ENCODE measurements at places on chromosomes 7 and 10.

DNA sequence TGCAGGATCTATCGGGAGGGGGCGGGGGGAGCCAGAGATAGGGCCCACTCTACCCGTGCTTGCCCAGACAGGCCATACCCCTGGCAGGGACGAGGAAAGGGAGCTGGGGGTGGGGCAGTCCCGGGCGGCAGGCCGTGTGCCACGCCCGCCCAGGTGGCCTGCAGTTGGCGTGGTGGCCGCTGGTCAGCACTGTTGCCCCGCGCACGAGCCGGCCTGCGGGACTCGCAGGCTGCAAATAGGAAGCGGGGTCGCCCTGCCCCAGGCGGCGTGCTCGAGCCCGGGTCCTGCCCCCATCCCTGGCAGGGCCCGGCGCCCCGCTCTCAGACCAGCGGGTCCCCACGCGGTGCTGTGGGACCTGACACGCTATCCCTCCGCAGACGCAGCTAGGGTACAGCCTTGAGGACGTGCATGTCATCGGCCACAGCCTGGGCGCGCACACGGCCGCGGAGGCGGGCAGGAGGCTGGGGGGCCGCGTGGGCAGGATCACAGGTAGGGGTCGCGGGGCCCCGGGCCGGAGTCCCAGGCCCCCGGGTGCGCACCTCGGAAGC is 6.7 kb downstream of the PNLIPRP2 start:
- DNase-seq, result no peak

DNA sequence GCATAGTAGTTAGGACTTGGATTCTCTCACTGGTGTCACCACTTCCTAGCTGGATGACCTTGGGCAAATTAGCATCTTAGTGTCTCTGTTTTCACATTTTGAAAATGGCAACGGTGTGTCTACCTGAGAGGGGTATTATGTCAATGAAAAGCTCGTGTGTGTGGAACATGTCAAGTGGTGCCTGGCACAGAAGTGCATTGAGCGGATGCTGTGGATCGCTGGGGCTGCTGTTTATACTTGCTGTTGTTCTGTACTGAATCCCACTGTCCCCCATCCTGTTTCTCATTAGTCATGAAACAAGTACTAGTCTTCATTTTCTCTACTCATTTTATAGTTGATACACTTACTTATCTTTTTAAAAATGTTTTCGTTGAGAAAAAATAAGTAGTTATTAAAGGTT is 26.1 kb downstream of the RBM33 start:
- no peak for DNase-seq

DNA sequence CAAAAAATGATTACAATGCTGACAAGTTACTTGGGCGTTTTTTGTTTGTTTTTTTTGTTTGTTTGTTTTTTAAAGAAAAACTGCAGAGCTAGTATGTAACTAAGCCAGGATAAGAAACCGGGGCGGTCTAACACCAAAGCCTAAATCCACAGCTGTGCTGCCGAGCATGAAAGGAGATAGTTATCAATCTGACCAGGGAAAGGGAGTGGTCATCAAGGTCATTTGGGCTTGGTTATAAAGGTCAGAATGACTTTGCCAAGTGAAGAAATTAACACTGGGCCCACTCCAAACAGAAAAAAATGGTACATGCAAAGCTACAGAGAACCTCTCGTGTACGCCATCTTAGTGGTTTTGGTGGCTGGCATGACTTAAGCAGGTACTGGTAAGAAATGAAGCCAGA is 104.7 kb downstream of the SRPK2 start:
- no peak for DNase-seq

- DNase-seq, result no peak
These were observed 2.5 kb downstream of the PDLIM1 start for GRCh38 chr10:95288303-95288702.

DNA sequence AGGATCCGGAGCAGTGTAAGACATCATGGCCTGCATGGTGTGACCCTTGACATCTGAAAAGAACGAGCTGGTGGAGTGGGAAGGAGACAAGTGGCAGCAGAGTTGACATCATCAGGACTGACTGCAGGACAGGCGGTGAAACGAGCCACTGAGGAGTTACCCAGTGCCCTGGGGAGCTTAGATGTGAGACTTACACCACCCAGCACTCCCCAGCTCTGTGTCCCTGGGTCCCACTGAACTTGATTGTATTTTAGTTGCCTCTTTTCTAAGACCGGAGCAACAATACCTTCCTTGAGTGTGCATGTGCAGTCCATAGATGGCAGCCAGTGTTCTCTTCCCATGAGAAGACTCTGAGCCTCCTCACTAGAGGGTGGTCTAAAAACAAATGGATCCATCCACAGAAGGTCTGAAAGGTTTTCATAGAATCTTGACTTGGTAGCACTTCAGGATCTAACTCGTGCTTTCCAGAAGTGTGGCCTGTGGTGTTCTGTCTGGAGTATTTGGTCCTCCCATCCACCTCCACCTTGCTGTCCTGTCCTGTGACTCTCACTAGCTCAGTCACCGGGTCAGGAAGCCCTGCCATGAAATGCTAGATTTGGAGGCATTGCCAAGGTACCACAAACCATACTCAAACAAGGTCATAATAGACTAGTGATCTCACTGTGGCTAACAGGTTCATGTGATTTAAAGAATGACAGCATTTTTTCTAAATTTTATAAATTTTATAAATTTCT is 59.0 kb downstream of the IKZF1 start:
- no peak for DNase-seq

GRCh38 chr10:78004215-78005026 is 24.9 kb downstream of the POLR3A start:
- no peak for DNase-seq

GRCh38 chr7:13312307-13312706 is 624.9 kb downstream of the ARL4A start:
- no peak for DNase-seq

DNA sequence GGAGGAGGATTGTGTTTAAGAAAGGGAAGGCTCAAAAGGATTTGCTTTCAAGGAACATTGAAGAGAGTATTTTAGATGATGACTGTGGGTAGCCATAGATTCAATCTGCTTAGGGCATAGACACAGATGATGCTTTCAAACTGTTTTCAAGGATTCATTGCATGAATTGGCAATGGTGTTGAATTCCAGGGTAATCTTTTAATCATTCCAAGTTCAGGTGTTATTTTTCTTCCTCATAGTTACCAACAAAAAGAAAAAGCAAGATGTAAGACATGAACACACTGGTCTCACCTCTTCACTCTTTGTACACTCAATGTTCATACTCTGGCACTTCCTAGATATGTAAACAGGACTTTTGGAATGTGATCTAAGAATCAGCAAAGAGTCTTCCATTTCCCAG is 167.0 kb upstream of the RHOBTB1 start:
- DNase-seq, result no peak

- no peak for DNase-seq
These were observed 15.8 kb upstream of the LYZL2 start for GRCh38 chr10:30645340-30645827.

- DNase-seq, result no peak
These were observed 68.3 kb downstream of the BMS1 start for GRCh38 chr10:42850931-42851330.

DNA sequence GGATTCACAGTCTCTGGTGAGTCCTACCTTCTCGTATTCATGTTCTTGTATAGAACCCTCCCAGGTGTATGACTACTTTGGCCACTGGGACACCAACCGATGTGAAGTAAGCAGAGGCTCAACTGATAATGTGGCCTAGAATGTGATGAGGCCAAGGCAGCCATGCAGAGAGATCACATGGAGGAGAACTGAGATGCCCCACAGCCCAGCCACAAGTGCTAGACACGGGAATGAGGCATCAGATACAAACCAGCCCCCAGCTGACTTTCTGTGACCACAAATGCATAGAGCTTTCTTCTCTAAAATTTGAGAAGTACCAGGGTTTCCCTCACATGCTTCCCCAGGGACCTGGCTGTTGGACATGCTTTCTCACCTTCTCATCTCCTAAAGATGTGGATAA is 375.7 kb downstream of the CCSER2 start:
- DNase-seq, result no peak

DNA sequence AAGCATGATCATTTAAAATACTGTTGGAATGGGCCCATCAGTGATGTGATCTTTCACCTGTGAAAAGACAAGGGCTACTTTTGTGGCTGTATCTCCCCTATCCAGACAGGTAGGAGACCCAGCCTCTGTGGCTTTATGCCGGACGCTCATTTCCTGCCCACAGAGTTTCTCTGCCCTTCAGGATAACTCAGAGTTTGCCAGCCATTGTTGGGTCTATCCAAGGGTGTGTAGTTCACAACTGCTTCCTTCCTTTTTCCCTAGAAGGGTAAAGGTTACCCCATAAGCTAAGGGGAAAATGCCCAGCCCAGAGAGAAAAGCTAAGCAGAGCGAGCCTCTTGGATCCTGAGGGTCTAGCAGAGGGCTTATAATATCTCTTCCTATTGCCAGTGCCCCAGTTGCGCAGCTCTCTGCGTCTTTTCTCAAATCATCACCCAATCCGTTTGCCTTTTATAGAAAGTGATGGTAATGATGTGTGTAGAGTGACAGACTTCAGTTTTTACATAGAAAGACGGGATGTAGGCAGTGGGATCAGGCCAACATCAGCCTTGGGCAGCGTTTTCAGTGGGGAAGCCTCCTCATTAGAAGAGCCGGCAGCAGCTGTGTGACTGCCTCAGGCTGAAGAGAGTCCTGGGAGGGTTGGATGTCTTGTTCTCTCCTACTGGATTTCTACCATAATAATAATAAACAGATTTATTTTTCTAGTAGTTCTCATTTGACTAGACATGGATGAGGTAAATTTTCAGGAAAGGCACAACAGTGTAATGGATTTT is 80.5 kb downstream of the MET start:
- no peak for DNase-seq

GRCh38 chr7:50207251-50207564 is 97.3 kb upstream of the IKZF1 start:
- no peak for DNase-seq

- no peak for DNase-seq
These were observed 245.9 kb downstream of the SKAP2 start for GRCh38 chr7:26618449-26618848.

- DNase-seq, result no peak
These were observed 60.9 kb upstream of the CAMK2B start for GRCh38 chr7:44386139-44386913.

DNA sequence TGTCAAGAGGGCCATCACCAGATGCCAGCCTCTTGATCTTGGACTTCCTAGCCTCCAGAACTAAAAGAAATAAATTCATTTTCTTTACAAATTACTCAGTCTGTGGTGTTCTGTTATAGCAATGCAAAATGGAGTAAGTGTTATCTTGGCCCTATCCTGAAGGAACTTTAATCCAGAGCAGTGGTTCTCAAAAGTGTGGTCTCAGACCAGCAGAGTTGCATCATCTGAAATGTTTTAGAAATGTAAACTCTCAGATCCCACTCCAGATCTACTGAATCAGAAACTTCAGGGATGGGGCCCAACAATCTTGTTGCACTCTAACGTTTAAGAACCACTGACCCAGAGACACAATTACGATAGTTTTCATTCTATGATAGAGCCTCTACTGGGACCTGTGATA is 3.2 kb upstream of the SUPV3L1 start:
- DNase-seq, result no peak

DNA sequence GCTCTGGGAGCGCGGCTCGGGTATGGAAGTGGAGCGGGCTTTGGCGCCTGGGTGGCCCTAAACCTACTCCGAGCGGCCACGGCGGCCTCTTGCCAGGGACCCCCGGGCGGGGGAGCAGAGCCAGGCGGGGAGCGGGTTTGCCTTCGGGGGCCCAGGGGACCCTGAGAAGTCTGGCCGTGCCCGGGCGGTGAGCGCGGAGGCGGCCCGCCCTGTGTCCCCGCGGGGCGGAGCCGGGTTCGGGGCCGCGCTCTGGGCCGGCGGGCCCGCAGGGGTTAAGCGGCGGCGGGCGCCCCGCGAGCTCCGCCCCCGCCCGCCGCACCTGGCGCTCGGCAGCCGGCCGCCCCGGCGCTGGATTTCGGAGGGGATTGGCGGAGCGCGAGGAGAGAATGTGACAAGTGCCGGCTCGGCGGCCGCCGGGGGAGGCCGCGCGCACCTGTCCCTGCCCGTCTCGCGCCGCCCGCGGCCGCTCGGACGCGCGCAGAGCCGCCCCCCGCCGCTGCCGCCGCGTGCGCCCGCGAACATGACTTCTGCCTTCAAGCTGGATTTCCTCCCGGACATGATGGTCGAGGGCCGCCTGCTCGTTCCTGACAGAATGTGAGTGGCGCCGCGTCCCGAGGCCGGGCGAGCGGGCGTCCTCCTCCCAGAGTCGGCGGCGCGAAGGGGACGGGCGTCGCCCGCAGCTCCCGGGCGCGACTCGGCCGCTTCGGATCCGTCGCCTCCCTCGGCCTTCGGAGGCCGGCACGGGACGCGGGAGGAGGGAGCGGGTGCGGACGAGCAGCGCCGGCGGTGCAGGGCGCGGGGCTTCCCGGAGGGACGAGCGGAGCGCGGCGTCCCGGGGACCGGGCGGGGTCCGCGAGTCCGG is at the start of gene CELF2:
Gene CELF2, plus strand, starts transcription at position 303 of the 862 bp plus-strand sequence. Its CDS starts 218 bp downstream, at position 521.
- DNase-seq, result no peak

DNA sequence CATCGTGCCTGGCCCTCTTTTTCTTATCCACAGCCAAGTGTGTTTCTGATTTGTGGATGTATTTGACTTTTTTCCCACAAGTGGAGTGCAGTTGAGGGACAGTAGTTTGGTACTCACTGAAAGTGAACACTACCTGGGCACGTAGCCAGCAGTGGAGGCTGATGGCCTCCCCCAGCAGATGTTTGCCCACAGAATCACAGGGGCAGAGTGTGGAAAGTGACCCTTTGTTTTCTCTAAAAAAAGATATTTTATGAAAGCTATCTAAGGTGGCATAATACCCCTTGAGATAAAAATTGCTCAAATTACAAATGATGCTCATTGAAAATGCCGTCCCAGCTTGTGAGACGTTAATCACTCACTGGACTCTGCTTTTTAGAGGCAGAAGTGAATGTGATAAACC is 29.1 kb downstream of the WDR37 start:
- DNase-seq, result no peak

- no peak for DNase-seq
These were observed 415.4 kb downstream of the PLXNA4 start for GRCh38 chr7:132160611-132161532.

- DNase-seq, result no peak
These were observed 595.5 kb downstream of the INHBA start for GRCh38 chr7:41107330-41107937.

- DNase-seq, result no peak
These were observed 102.8 kb downstream of the CHN2 start for GRCh38 chr7:29297194-29297890.

- no peak for DNase-seq
These were observed 103.0 kb upstream of the ANKRD1 start for GRCh38 chr10:91023700-91024398.

DNA sequence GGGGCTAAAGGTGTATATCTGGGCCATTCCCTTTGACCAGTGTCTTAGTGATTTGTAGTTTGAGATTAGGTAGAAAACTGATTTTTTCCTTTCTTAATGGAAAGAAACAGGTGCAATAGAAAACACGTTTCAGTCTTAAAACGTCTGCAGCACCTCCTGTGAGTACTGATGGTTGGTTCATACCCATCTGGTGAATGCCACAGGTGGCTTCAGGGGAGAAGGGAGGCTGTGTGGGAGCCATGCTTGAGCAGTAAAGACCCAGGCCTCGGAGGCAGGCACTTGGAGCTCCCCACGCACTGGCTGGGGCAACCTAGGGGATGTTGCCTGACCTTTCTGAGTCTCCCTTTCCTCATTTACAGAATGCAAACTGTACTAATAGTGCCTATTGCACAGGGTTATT is 171.5 kb upstream of the GRB10 start:
- no peak for DNase-seq

All from AG04449 (cell line).